Upper lobe of left lung (tissue), 6 donors: ENCODE measurements at places on chromosomes 7 and 10. TPM values are rescaled to one million over a fixed set of nuclear protein-coding genes. Genes with fewer than 3 reads are reported as not detected.
A peak's percentile ranks its signal among the peaks of the same experiment; 100 is the strongest.

DNA sequence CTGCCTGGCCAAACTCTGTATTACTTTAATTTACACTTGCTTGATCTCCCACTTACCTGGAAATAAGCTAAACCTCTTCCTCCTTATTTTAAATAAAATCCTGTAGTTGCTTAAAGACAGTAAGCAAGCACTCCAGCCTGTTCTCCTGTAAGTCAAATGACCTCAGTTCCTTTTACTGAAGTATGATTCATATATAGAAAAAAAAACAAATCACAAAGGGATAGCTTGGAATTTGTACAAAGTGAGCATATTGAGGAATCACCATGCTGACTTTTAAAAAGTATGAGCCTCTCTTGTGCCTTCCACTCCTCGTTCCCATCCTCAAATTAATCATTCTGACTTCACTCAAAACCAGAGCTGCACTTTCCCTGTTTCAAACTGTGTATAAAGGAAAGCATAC lies 52.0 kb downstream of the C10orf90 start:
- no peak for DNase-seq

Gene ASL
- total RNA-seq, result 69.0 TPM

DNA sequence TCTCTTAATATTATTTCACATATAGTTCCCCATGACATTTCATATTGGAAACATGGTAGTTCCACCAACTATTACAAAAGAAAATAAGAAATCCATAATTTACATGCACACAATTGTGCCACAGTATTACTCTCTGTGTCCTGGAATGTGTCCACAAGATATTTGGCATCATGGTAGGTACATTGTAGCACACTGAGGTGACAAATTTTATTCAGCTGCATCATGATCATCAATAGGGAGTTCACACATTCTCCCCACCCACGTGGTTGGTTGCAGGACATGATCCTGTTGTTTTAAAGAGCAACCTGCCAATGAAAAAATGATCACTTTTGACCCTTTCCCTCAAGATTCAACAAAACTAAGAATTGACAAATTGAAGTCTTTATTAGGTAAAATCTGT lies 67.1 kb upstream of the HECTD2 start:
- DNase-seq, result no peak

Gene BUB3
- total RNA-seq, result 51.1 TPM

DNA sequence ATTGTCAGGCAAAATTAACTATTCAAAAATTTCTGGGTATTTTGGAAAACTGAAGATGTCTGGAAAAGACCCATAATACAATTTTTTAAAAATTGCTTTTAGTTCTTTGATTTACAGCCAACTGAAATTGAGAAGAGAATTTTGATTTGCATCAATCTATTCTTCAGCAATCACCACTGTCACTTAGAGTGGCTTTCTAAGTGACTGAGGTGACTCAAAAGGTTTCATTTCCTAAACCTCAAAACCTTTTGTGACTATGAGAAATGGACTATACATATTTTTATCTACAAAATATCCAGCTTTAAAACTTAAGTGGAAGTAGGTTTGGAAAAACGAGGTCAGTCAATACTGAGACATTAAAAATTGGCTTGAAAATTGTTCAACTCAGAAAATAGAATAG lies 60.0 kb downstream of the ENO4 start:
- no peak for DNase-seq

GRCh38 chr7:107971613-107972012 lies 31.3 kb downstream of the LAMB1 start:
- DNase-seq, result no peak

- DNase-seq, result no peak
Measured at GRCh38 chr10:46545861-46546590, 10.4 kb downstream of the GPRIN2 start.

- DNase-seq, result no peak
Measured at GRCh38 chr10:31912289-31912688, 16.3 kb downstream of the ARHGAP12 start.

DNA sequence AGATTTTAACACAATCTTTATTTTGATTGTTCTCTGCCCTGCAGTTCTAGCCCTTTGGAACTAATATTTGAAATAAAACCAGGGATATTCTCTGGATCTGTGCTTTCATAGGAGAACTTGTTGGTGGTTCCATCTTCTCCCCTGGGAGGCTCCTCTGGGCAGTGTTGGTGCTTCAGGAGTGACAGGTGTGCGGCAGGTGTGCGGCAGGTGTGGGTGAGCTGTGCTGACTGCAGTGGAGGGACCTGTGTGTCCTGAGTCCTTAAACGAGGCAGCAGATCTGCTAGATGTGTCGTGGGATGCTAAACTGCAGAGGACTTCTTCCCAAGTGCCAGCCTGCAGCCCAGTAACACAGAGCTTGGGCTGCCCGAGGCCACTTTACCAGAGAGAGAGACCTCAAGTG lies 98.4 kb downstream of the LYZL1 start:
- DNase-seq, result no peak

Gene MEPCE
- 35.6 TPM for total RNA-seq

DNA sequence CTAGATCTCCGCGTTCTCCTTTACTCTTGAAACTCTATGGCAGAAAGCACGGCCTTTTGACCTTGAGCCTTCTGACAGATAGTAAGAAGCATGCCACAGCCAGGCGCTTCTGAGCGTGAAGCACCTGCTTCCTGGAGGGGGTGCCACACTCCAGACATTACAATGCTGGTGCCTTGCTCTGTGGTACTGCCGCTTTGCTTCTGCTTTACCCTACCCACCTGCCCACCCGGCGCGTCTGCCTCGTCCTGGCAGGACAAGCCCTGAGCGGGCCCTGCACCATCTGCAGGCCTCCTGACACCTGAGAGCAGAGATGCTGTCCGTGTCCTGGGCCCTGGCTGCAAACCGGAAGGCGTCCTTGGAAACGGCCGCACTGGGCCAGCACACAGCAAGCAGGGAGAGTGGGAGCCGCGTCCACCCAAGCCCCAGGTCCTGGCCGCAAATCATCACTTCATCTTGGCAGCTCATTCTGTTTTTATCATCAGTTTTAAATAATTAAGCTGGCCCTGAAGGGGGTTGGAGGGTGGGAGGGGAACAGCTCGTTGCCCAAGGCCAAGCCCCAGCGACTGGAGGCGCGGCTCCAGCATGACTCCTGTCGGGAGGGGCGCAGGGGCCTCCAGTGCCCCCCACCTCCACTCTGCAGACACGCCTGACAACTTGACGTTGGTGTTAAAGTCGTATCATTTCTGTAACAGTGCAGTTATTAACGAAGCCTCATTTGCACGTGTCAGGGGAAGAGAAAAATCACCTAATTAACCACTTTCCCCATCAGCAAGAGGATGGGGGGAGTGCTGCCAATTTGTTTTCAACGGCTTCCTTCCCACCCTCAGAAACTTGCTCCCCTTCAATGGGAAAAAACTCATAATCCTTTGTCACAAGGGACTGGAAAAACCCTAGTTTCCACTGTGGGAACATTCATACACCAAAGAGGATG lies 132.2 kb downstream of the MAD1L1 start:
- peak; percentile 65 for DNase-seq

Gene NPSR1
- not detected for total RNA-seq

DNA sequence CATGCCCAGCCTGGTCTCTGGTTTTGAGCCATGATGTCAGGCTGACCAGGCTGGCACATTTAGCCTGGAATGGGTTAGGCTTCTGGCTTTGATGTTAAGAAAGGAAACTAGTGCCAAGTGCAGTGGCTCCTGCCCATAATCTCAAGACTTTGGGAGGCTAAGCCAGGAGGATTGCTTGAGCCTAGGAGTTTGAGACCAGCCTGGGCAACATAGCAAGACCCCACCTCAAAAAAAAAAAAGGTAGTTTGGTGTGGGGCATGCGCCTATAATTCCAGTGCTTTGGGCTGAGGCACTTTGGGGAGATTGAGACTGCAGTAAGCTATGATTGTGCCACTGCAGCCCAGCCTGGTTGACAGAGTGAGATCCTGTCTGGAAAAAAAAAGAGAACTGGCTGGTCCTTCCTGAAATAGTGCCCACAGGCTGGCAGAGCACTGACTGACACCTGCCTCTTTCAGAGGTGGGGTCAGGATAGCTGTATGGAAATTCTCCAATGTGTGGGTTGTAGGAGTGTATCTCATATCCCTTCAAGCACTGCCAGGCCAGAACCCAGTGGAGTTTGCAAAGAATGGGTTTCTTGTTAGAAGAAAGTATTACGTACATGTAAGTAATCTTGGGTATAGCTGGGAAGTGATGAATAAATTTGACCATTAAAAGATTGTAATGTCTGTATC lies 61.3 kb downstream of the KAT6B start:
- no peak for DNase-seq

DNA sequence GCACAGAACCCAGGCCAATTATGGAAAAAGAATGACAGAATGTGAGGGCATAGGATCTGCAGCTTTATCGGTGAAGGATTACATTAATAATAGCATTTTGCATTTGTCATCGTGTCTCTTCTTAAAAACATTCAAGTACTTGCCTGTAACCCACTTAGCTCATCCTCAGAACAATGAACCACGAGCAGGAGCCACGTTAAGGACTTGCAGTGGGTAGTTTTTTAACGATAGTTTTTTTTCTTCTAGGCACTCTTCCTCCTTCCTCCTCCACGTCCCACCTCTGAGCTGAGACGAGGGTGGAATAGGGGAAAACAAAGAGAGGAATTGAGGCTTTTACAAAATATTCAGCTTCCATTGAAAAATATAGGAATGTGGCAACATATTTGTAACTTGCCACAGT lies 27.1 kb downstream of the CDHR3 start:
- no peak for DNase-seq

GRCh38 chr10:71068861-71069271 lies 143.5 kb upstream of the UNC5B start:
- no peak for DNase-seq

Gene DPP6
- 0.49 TPM for total RNA-seq

Gene ANXA11
- total RNA-seq, result 168 TPM

Gene TMEM72
- total RNA-seq, result not detected

DNA sequence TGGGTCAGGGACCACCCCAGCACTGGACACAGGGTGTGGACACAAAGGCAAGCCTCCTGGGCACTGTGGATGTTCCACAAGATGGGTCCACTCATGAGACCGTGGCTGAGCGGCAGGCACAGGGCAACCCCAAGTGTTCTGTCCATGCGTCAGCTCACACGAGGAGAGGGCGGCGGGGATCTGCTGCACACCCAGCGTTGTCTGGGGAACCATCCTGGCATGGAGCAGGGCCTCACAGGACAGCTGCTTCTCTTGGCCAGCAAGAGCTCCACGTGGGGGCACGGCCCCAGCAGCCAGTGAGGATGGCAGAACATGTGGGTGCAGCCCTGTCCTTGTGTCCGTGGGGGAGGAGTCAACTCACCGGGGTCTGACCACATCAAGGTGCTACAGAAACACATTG lies 195.4 kb downstream of the PTPRN2 start:
- no peak for DNase-seq

- no peak for DNase-seq
Measured at GRCh38 chr10:132570265-132570664, 32.7 kb downstream of the INPP5A start.

Gene CYP2C19
- total RNA-seq, result not detected

Gene LRRN3
- total RNA-seq, result not detected

Gene CREB3L2
- 40.9 TPM for total RNA-seq

Gene AZGP1
- total RNA-seq, result 26.6 TPM

DNA sequence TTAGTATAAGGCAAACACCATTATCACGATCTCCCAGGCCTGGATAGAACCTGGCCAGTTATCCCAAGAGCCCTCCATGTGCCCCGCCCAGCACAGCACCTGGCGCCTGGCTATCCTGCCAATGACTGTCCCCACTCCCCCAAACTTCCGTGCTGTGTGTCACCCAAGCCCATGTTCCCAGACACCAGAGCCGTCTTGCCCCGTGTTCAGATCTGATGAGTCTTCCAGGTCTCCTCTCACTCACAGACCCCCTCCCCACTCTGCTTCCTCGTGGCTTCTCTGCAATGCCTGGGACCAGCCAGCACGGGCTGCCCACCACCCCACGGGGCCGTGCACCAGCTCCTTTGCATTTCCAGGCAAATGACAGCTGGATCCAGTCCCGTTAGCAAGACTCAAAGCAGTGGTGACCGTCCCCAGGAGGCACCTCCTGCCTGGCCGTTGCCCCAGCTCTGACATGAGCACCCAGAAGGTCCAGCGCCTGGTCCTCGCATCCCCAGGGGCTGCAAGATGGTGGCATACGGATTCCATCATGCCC lies 43.8 kb upstream of the INPP5A start:
- DNase-seq, result peak; percentile 59

DNA sequence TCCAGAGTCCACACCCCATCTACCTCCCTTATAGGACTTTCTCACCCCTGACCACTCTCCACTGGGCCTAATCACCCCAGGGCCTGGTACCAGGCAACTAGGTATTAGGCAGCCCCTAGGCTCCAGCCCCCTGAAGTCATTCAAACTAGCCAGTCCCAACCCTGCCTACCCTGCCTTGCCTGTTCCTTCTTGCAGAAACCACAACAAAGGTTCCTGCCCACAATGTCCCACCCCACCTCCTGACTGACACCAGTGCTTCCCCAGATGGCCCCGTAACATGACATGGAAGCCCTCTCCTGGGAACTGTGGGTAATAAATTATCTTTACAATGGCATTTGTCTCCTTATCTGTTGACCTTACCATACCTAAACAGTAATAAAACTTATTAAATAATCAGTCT lies 100.6 kb upstream of the PDE1C start:
- DNase-seq, result no peak

DNA sequence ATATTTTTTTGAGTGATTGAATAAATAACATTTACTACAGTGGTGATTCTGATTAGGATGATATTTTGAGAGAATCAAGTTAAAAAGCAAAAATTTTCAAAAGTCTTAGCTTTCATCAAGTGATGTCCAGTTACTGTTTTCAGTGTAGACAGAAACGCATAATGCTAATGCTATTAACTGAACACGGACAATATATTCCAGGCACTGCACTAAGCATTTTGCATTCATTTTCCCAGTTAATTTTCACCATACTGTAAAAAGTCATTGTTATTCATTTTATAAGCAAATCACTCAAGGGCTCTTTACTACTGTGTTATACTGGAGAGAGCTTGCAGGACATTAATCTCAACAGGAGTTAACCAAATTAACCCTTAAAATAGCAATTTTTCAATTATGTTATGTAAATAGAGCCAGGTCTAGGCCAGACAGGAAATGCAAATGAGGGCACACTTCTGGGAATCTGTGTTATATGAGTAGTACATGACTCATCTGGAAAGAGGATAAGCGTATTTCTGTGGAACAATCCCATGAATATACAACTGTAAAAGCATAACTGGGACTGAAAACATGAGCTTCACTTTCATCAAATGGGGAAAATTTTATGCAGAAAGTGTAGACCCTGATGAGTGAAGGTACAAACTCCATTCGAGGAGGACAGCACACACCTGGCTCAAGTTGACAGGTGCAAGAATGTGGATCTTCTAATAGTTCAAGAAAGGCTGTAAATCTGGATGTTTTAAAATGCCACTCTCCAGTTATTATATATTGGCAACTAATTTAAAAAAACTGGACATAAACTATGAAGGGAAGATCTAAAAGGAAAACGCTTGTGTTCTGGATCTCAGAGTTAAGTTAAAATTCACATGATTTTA lies 75.4 kb downstream of the ANK3 start:
- DNase-seq, result no peak

Gene C7orf25
- 31.4 TPM for total RNA-seq

GRCh38 chr10:59006511-59007306 lies 169.7 kb upstream of the PHYHIPL start:
- DNase-seq, result no peak

Gene DOCK1
- total RNA-seq, result 55.7 TPM

GRCh38 chr7:47119261-47119865 lies 462.5 kb downstream of the TNS3 start:
- DNase-seq, result no peak
